Neural crest cell (in vitro differentiated cells): ENCODE measurements at places on chromosomes 11 and 22.

DNA sequence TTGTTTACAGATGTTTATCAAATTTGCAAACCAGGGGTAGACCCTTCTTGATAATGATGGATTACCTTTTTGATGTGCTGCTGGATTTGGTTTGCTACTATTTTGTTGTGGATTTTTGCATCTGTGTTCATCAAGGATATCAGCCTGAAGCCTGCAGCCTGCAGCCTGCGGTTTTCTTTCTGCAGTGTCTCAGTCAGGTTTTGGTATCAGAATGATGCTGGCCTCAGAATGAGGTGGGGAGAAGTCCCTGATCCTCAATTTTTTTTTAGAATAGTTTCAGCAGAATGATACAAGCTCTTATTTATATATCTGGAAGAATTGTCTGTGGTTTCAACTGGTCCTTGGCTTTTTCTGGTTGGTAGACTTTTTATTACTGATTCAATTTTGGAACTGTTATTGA, 19.7 kb upstream of the RAB38 start:
- DNase-seq = no peak

DNA sequence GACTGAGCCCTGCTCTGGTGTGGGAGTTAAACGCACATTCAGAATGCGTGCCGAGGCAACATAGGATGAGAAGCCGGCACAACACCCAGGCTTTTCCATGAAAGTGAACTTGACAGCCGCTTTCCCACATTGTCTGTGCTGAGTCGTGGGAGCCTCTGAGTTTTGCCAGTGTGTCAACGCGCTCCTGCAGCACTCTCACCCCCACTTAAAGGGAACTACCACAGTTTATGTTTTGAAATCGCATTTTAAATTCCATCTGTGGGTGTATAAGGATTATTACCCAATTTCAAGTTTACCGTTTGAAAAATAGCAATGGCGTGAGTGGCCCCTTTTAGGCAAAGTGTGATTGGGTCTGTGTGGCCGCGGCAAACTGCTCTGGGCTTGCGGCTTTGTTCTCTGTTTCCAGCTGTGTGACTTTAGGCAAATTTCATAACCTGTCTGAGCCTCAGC, 81.5 kb downstream of the FBLN1 start:
- no peak for DNase-seq

DNA sequence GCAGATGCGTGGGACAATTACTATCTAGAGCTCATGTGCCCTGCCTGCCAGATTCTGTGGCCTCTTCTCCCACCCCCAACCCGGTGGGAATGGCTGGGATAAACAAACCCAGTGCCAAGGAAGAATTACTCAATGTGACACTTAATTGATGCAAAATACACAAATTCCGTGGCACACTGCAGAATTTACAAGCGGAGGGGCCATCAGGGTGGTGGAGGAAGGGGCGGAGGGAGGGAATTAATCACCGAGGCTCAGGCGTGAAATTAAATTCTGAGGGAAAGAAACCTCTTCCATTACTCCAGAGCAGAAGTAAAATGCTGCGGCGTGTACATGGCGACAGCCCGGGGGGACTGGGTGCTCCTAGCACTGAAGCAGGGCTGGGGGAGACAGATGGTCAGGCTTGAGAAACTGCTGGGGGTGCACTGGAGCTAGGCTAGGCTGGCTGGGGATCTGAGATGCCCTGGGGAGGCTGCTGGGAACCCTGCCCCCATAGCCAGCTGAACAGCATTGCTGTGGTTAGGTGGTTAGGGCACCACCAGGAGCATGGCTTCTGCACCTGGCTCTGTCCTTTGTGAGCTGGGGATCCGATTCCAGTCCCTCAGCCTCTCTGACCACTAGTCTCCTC, 200.6 kb downstream of the CEP164 start:
- DNase-seq = no peak

DNA sequence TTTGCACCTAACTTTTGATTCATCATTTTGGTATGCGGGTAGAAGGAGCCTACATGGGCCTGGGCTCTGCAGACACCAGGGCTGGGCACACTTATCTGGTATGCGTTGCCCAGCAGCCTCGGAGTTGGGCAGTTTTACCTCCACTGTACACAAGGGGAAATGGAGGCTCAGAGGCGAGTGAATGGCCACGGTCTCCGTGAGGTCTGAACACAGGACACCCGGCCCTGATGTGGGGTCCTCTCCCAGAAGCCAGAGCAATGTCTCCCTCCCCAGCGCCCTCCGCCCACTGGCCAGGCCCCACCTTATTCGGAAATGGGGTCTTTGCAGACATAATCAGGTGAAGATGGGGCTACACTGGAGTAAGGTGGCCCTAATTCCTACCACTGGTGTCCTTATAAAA, 43.7 kb downstream of the OSBPL5 start:
- DNase-seq = no peak
